Hematopoietic multipotent progenitor cell treated with erythropoietin and hydrocortisone succinate and interleukin-3 and kit ligand, for 6 days (in vitro differentiated cells): ENCODE measurements at places on chromosomes 3 and 15.
A peak's percentile ranks its signal among the peaks of the same experiment; 100 is the strongest.

GRCh38 chr3:24598695-24599470 lies 104.2 kb upstream of the THRB start:
- no peak for DNase-seq

GRCh38 chr3:143812481-143812880 lies 35.8 kb downstream of the SLC9A9 start:
- no peak for DNase-seq

- no peak for DNase-seq
These were observed 505.2 kb downstream of the SHQ1 start for GRCh38 chr3:72343078-72343477.

DNA sequence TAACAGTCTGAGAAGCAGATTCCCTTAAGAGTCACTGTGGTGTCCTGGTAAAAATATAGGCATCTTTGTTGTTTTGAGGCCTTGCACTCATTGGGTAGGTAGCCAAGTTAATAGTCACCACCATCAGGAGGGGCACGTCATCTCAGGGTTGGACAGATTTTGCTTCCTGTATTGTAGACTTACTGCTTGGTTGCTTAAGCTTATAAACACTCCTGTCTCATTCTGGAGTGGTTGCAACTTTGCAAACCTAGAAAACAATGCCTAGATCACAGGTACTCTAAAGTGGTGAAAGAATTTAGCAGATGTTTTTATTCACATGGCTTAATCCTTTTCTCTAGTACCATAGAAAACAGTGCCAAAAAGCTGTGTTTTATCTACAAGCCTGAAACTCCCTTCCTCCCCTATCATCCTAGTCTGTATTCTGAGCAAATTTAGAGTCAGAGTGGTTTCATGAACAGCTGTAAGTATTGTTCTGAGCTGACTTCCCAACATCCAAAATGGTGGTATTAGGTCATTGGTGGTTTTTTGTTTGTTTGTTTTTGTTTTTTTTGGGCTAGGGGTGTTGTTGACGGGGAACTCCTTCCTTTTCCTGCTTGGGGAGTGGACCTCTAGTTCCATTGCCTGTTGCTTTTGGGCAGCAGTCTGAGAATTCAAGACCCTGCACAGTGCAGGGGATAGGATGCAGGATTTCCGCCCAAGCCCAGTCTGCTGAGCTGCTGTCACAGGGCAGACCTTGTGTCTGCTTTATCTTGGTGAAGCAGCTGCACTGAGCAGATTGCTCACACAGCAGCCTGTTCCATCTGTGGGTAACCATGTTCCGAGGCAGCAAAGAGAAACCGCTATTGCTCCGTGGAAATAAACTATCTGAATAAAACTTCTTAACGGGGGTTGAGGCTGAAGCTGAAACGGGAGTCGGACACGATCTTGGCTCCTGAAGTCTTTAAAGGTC lies 202.0 kb downstream of the AKAP13 start:
- DNase-seq = peak; percentile 96

DNA sequence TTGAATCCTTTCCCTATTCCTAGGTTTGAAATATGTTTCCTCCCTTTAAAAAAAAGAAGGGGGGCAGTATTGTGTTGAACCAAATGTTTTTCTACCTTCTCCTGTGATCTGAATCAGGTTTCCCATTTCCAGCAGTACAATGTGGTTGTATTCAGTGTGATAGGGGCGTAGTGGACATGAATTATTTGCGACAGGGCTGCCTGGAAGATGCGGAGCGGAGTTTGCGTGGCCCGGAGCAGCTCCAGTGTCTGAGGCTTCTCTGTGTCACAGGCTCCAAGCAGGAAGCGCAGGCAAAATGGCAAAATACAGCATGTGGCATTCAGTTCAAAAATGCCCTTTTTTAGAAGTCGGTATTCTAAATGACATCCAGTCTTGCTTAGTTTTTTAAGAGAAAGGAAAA lies 154.4 kb downstream of the PGPEP1L start:
- peak; percentile 92 for DNase-seq
